ENCODE measurements at places on chromosomes 2 and 18.
A peak's percentile ranks its signal among the peaks of the same experiment; 100 is the strongest.

DNA sequence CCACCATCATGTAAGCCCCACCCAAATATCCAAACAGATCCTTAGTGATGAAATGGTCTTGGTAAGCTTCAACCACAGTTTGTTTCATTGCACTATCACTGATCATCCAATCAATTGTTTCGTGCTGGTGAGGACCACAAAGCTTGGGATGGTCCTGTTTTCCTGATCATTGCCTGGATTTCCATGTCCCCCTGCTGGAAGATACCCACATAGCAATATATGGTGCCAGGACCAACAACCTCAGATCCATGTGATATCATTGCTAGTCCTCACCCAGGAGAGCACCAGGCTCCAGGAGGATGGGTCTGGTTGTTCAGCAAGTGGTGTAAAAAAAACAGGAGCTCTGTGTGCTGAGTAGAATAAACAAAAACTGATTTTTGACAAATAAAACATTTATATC, 206.5 kb upstream of the SH3BP4 start:
- DNase-seq = no peak

GRCh38 chr2:226452768-226453167, 346.9 kb downstream of the IRS1 start:
- no peak for DNase-seq

DNA sequence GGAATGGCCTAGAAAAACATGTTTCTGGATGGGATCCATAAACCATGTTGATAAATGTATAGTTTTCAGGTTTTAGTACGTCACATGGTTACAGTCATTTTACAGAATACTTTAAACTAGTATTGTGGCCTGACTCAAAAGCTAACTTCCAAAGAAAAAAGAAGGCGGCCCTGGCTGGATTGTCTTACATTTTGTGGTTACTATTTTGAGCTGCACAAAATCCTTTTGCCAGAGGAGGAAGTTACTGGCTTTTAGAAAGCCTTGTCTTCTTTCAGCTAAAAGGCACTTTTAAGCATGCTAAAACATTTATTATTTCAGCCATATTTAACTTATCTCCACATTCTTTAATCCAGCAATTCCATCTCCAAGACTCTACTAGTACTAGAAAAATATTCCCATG, 227.9 kb downstream of the CDH2 start:
- DNase-seq = no peak

- DNase-seq = no peak
Measured at GRCh38 chr2:181354626-181355025, 102.6 kb upstream of the ITGA4 start.

- DNase-seq = no peak
Measured at GRCh38 chr2:113981404-113982134, 91.7 kb downstream of the ACTR3 start.

DNA sequence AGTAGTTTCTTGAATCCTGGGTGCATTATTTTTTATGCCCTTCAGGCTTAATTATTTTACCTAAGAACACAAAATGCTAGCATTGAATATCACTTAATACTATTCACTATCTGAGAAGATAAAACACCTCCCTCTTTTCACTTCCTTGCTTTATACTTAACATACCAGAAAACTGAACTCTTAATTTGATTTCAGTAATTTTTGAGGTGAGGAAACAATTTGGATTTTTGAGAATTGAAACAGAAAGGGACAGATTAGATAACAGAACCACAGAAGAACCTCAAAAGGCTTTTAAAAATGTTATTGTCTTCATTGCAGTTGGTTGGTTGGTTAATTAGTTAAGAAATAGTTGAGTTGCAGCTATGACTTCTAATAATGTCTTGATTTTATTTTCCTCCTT, 69.5 kb downstream of the GPD2 start:
- DNase-seq = no peak

DNA sequence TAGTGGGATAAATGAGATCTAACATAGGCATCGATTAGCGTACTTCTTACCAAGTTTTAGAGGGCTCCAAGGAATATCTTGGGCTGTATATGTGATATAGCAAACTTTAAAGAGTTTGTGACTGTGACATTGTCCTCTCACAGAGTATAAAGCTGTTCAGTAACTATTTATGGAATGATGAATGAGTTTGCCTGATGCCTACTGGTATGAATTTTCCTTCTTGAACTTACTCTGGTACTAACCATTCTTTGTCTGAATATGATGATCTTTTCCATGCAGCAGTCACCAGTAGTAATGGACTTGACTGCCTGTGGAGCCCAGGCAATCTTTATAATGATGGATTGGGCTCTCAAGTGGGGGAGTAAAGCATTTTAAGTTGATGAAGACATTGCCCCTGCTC, 120.5 kb downstream of the PARD3B start:
- no peak for DNase-seq

- no peak for DNase-seq
Measured at GRCh38 chr2:190726255-190726654, 77.4 kb downstream of the NAB1 start.

DNA sequence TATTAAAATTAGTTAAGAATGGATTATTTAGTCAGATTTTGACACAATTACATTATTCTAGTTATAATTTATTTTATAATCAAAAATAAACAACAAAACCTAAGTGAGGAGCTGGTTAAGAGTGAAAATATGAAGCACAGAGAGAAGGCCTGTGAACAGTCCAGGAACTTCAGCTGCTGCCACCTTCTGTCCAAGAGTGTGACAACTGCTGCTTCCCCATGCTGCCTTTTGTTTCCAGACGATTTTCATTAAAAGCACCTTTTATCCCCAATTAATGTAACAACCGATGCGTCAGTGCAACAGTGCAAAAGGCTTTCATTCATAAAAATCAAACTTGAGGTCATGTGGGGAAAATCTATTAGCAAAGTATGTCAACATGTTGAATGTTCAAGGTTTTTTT, 363.6 kb downstream of the CTNNA2 start:
- DNase-seq = peak; percentile 3

DNA sequence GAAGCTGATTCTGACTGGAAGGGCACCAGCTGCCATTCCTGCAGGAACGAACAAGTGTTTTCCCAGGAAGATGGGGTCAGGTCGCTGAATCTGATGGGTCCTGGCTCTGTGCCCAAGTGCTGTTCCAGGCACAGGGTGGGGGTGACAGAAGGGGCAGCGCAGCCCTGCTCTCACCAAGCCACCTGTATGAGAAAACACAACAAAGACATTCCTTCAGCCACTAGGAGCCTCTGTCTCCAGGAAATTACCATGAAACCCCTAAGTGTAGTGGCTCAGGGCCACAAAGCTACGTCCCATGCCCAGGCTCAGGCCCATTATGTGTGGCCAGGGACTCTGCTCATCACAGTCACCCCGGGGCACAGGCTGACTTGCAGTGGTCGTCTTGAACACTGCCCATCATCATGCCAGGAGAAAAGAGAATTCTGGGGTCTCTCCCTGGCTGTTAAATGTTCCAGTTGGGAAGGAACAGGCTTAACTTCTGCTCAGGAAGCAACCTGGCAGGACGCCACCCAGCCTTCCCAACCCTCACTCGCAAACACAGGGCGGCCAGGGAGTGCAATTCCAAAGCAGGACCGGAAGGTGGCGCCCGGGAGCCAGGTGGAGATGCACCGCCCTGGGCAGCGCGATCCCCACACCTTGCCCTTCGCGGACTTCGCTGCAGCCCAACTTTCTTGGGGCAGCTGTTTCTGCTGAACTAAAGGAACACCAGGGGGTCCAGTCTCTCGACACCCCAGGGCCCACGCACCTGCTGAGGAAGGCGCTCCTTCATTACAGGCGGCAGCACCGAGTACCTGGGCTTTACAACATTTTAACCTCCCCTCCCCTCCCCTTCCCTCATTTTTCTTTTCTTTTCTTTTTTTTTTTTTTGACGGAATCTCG, 11.0 kb upstream of the SFTPB start:
- peak; percentile 57 for DNase-seq

GRCh38 chr2:101893681-101894381, 97.9 kb upstream of the IL1R2 start:
- no peak for DNase-seq

DNA sequence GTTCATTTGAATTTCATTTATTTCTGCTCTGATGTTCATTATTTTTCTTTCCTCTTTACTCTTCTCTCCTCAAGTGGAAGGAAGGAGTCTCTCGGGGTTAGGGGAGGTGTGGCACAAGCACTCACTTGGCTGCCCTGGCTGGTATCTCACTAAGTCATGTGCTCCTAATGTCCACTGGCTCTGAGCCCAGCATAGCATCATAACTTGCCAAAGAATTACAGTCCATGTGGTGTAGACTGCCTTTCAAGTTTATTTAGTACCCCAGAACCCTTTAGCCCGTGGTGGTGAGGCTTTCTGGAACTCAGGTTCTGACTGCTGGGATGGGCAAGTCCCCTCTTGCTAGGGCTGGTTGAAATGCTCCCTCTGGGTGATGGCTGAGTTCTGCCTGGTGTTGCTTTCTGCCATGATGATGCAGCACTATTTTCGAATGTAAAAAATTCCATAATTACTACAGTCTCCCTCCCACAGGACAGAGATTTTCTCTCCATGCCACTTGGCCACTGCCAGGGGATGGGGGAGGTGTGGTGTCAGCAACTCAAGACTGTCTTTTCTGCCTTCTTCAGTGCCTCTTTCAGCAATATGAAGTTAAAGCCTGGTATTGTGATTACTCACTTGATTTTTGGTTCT, 22.2 kb downstream of the SPAG16 start:
- DNase-seq = no peak

DNA sequence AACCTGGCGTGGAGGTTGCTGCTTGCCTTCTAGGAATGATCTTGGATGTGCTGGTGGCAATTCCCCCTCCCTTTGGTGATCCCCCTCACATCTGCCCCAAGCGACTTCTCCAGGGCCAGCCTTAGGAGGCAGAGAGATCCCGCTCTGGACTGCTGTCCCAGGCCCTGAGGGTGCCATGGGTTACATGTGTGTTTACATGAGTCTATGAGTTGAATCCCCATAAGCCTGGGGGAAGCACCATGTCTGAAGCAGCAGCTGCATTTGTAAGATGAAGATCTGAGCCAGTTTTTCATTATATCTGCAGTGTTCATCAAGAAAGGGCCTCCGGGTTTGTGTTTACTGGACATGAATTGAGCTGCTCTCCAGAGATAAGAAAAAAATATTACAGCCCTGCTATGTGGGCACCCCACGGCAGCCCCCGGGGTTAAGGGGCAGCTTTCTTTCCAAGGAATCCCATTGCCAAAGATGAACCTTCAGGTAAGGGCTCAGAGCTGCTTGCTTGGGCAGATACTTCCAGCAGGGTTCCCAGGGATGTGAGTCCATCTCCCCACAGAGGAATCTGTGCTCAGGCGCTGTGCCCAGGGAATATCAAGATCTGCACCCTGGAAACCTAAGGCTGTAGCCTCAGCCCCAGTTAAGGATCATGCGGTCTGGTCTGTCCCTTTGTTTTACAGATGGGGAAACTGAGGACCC, 46.0 kb downstream of the MRPS5 start:
- DNase-seq = no peak

DNA sequence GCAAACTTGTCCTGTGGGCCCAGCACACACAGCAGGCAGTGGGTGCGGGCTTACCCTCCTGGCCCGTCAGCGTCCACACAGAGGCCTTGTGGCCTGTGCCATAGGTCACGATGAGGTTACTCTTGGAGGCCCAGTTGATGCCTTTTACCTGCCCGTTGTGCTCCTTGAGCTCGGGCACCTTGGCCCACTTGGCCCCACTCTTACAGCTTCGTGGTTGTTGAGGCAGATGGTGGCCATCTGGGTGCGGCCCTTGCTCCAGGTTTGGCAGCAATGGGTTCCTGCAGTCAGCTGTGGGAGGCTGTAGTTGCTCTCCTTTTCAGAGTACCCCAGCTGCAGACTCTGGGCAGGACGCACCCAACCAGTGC, 45.5 kb upstream of the PTH2R start:
- DNase-seq = no peak

DNA sequence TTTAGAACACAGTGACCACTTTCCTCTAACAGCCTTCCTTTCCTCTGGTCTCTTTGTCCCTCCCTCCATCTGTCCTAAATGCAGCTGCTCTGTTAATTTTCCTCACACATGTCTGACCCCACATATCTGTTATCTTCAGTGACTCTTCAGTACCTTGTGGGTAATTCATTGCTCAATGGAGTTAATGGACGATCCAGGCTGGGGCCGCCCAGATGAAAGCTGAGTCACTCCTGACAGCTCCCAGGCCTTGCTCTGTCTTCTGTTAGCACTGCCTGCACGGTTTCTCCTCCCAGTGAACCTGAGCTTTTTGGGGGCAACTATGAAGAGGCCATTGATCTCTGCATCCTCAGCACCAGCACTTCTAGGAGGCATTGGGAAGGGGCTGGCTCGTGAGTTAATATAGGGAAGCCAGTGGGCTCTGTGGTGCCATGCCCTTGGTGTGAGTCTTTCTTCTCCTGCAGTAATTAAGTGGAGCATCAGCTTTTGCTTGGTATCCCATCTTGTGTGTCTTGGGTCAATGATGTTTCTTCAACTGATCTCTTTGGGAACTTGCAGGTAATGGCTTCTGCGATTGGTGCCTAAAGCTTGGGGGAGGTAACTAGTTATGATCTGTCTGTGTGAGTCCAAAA, 67.3 kb downstream of the SNORC start:
- no peak for DNase-seq

DNA sequence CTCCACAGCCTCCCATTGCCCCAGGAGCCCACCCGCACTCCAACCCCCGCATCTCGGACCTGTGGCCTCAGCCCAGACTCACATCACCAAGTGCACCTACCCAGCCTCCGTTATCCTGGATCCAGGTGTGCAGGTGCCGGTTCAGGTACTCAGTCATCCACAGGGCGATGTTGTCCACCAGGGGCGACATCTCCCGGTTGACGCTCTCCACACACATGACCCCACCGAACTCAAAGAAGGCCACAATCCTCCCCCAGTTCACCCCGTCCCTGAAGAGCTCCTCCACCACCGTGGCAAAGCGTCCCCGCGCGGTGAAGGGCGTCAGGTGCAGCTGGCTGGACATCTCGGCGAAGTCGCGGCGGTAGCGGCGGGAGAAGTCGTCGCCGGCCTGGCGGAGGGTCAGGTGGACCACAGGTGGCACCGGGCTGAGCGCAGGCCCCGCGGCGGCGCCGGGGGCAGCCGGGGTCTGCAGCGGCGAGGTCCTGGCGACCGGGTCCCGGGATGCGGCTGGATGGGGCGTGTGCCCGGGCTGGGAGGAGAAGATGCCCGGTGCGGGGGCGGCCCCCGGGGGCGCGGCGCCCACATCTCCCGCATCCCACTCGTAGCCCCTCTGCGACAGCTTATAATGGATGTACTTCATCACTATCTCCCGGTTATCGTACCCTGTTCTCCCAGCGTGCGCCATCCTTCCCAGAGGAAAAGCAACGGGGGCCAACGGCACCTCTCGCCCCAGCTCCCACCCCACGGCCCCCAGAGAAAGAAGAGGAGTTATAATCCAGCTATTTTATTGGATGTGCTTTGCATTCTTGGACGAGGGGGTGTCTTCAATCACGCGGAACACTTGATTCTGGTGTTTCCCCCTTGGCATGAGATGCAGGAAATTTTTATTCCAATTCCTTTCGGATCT, 1.3 kb downstream of the BCL2 start:
- peak; percentile 90 for DNase-seq

DNA sequence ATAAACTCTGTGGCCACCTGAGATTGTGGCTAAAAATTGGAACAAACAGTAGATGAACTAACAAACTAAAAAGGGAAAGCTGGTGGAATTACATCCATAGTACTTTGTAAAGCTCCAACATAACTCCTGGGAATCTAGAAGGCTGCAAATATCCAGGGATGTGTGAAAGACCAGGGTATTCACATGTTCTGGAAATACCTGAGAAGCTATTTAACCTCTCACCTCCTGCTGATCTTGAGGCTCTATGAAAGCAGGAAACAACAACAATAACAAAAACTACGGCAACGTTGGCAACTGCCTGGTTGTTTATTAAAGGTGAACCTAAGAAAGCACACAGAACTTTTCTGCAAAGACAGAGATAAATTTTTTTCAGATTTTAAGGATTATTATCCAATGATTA, 171.3 kb downstream of the CCDC178 start:
- DNase-seq = no peak
